ENCODE measurements at places on chromosomes 16 and 17. TPM values are rescaled to one million over a fixed set of nuclear protein-coding genes. Genes with fewer than 3 reads are reported as not detected.

The OTOP3 gene
- not detected for total RNA-seq

The CCT6B gene
- 0.15 TPM for total RNA-seq

The KCNAB3 gene
- 1.2 TPM for total RNA-seq

The XAF1 gene
- total RNA-seq: 1.5 TPM

The DNAH17 gene
- total RNA-seq: not detected

The TBC1D28 gene
- not detected for total RNA-seq

The LDHD gene
- 0.34 TPM for total RNA-seq

The PPL gene
- total RNA-seq: 6.9 TPM

The KRTAP1-1 gene
- not detected for total RNA-seq

The ABCC11 gene
- total RNA-seq: under 0.01 TPM

The CCL15 gene
- total RNA-seq: not detected

The PABPN1L gene
- total RNA-seq: not detected

The TEX19 gene
- total RNA-seq: not detected

The CPNE7 gene
- 34.2 TPM for total RNA-seq

The TEX14 gene
- total RNA-seq: not detected

The TBC1D3H gene
- total RNA-seq: not detected

The TIMP2 gene
- total RNA-seq: 109 TPM

The PRAC2 gene
- not detected for total RNA-seq

The TK1 gene
- 278 TPM for total RNA-seq

The SLC5A11 gene
- not detected for total RNA-seq

All from bronchus fibroblast of lung (primary cell).